Lower leg skin (tissue), 4 donors: ENCODE measurements at places on chromosomes 2 and 18. TPM values are rescaled to one million over a fixed set of nuclear protein-coding genes. Genes with fewer than 3 reads are reported as not detected.

Gene MXD1
- 26.6 TPM for total RNA-seq

Gene LPIN2
- 8.6 TPM for total RNA-seq

Gene ZNF516
- total RNA-seq = 34.4 TPM

Gene COL3A1
- total RNA-seq = 142 TPM

Gene HMSD
- total RNA-seq = not detected

Gene SKOR2
- not detected for total RNA-seq

Gene TCF7L1
- 2.4 TPM for total RNA-seq

Gene CD8B2
- not detected for total RNA-seq

Gene FANCL
- total RNA-seq = 11.1 TPM

Gene DSG2
- 11.0 TPM for total RNA-seq

Gene RTP5
- 0.23 TPM for total RNA-seq

Gene GALR1
- not detected for total RNA-seq

Gene IL1R1
- 92.9 TPM for total RNA-seq

Gene DSEL
- 6.3 TPM for total RNA-seq

Gene VAMP8
- total RNA-seq = 130 TPM

Gene SLC5A7
- total RNA-seq = not detected

Gene SERPINB11
- not detected for total RNA-seq

Gene SERPINB10
- total RNA-seq = 0.15 TPM

Gene RUFY4
- total RNA-seq = not detected

Gene DPP4
- 6.4 TPM for total RNA-seq

Gene FIGN
- 1.2 TPM for total RNA-seq

Gene FEV
- not detected for total RNA-seq

Gene CHAC2
- 1.9 TPM for total RNA-seq

Gene CDK15
- total RNA-seq = 0.47 TPM

Gene ARPC2
- total RNA-seq = 233 TPM

Gene SPHKAP
- 0.13 TPM for total RNA-seq

Gene LOXHD1
- total RNA-seq = 0.02 TPM

Gene RGPD4
- not detected for total RNA-seq

Gene KIAA2012
- not detected for total RNA-seq

Gene SATB2
- 3.5 TPM for total RNA-seq

Gene MARCHF4
- not detected for total RNA-seq

Gene CXCR1
- total RNA-seq = 0.46 TPM

Gene QPCT
- total RNA-seq = 49.0 TPM

Gene MEP1B
- not detected for total RNA-seq

Gene CDK5R2
- total RNA-seq = not detected

Gene CD8B
- 2.4 TPM for total RNA-seq

Gene GLB1L
- 4.5 TPM for total RNA-seq

Gene LHCGR
- total RNA-seq = not detected

Gene MAP3K19
- total RNA-seq = not detected

Gene FOXD4L1
- not detected for total RNA-seq

Gene ELP2
- total RNA-seq = 52.6 TPM

Gene STPG4
- not detected for total RNA-seq

Gene ERFE
- not detected for total RNA-seq

Gene AQP4
- total RNA-seq = not detected

Gene GREB1
- 12.2 TPM for total RNA-seq

Gene CNGA3
- not detected for total RNA-seq
